ENCODE measurements at places on chromosomes 1 and 21.

DNA sequence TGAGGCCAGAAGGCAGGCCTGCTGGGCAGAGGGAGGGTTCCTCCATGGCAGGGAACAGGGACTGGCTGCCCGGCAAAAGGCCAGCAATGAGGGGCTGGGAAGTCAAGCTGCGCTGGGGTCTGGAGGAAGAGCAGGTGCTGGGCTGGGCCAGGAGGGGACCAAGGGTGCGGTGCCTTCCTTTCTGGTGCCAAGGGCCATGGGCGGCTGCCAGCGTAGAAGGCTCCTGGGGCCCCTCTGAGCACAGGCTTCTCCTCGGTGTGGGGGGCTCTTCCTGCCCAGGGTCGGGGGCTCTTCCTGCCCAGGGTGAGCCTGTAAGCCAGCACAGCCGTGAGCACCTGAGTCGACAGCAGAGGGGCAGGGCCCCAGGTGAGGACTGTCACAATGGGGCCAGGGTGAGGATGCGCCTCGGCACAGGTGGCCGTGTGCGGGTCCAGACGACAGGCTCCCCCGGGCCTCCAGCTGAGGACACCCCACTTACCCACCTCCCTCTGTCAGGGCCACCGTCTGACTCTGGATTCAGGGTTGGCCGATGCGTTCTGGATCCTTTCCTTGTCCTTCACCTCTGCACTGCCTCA, 10.7 kb upstream of the DNMT3L start:
- no peak for DNase-seq

DNA sequence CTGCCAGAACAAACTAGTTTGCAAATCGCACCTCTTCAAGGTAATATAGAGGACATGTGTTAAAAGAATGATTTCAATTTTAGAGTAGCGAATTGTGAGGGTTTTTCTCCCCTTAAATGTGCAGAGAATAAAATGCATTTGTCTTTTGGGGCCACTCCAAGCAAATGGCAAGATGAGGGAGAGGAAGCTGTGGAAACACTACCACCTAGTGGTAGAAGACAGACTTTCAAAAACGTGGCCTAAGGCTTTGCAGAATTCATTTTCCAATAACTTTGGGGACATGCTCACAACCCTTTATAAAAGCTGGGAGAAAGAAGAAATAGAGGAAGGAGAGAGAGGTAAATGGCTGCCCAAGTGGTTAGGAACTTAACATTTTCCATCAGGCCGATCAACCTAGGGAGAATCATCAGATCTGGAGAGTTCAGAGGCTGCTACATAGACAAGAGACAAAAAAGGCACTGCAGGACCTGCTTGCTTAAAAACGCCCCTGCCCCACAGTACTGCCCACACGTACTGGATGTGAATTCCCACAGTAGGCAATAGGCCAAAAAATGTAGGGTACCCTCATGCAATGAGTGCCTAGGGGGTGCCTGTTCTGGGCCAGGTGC, 15.7 kb upstream of the RCAN1 start:
- peak; percentile 44 for DNase-seq

- DNase-seq: no peak
Observed at GRCh38 chr1:164563721-164564360, 4.9 kb downstream of the PBX1 start.

DNA sequence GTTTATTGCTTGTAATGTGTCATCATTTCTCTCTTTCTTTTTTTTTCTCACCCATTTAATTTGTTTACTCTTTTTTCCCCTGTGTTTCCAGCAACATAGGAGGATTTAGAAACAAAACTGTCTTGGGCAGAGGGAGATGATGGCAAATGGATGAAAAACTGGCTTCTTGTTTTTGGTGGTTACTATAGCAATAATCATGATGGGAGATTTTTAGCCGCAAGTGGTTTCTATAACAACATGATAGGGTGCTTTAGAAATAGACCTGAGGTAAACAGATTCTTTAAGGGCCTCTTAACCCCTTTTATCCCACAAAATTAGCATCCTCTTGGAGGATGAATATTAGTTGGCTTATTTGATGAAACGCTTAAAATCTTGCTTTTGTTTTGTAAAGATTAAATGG, 51.6 kb downstream of the CRB1 start:
- no peak for DNase-seq

DNA sequence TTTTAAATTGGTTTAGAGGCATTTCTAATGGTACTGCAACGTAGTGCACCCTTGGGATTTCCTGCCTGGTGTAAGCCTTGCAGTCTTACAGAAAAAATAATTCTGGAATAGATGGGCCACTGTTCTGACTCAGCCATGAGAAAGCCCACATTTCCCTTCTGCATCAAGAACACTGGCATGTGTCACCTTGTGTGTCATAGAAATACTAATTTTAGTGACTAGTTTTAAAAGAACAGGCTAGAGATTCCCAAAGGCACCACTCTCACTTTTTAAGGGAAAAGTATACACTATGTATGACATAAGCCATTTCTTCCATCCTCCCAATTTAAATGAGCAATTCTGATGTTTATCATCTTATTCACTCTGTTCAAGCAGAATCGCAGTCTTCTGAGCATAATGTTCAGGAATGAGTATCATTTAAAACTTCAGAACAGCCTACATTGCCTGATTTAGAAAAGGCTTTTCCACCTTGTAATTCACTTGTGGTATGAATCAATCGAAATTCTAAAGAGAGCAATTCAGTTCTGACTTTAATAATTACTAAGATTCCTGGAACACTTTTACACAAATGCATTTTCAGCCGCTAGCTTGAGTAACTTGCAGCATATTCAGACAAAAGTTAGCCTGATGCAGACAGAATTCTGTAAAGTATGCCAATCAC, 18.8 kb downstream of the RGS13 start:
- no peak for DNase-seq

- DNase-seq: no peak
Observed at GRCh38 chr1:95223110-95223509, 10.9 kb upstream of the RWDD3 start.

DNA sequence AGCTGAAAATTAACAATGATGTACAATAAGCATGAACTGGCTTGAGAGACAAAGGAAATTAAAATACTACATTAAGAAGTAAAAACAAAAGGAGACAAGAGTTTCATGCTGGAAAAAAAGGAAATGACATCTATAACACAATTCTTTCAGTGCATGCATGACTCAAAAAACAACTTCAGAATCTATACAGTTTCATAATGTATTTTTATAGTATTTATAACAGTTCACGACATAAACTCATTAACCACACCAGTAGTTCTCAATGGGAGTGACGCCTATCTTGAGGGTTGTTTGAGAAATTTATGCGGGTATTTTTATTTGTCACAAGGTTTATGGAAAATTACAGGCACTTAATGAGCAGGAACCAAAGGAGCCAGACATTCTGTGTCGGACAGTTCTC, 168.5 kb downstream of the SMYD3 start:
- DNase-seq: no peak

GRCh38 chr1:182315167-182315556, 76.4 kb downstream of the GLUL start:
- no peak for DNase-seq
